ENCODE measurements at places on chromosomes 2 and 18.
A peak's percentile ranks its signal among the peaks of the same experiment; 100 is the strongest.

DNA sequence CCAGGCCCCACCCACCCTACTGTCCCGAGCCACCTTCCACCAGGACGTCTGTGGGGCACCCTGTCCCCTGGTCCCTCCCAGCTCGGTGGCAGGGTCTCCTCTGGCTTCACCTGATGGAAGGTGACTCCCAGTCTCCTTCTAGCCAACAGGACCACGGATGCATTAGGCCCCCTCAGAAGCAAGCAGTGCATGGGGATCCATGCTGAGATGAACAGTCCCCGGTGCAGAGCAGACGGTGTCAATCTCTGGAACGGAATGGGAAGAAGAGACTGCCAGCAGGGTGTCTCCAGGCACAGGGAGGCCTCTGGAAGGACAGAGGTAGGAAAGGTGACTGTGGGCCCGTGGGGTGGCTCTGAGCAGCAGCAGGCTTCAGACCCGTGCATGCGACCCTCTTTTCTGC lies 65.2 kb upstream of the FZD7 start:
- no peak for DNase-seq

- DNase-seq = no peak
These were observed 17.7 kb upstream of the RGPD4 start for GRCh38 chr2:107808959-107809358.

- no peak for DNase-seq
These were observed 196.6 kb upstream of the SOX11 start for GRCh38 chr2:5495586-5495985.

GRCh38 chr2:189305291-189305943 lies 125.9 kb upstream of the COL5A2 start:
- DNase-seq = no peak

DNA sequence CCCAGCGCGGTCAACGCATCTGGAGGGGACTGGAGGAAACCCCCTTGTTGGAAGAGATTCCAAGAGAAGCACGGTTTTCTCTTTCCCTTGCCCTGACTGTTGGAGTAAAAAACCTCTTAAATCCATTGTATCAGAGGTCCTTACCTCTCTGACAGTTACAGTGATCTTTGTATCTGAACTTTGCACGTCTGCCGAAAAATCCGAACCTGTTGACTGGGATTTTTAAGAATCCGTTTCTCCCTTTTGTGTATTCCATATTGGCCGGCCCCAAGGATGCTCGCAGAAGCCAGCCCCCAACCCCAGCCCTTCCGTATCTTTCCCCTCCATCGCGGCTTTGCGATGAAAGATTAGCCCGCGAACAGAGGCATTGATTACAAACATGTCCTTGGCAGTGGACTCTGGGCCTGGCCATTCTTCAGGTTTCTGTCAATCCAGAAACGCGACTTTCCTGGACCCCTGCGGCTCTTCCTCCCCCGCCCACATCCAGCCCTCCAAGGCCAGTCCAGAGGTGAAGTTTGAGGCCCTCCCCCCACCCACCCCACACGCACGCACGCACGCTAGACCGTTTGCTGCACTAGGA lies 4.6 kb upstream of the DLX1 start:
- DNase-seq = peak; percentile 5

DNA sequence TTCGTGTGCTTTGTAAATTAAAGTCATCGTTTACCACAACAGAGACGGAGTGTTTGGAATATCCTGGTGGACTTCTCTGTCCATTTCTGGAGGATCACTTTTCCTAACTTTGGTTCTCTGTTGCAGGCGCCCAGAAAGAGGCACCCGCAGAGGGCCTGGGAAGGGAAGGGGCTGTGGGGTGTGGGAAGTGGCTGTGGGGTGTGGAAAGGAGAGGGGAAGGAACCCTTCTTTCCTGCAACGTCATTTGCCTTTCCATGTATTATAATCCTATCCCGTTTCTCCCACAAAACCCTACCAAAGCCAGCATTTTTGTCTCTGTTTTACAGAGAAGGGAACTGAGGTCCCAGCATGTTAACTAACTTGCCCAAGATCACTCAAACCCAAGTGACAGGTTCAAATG lies 210.0 kb downstream of the KLHL29 start:
- no peak for DNase-seq

- no peak for DNase-seq
These were observed 1321.2 kb downstream of the DPP10 start for GRCh38 chr2:115763601-115764000.

GRCh38 chr2:232073699-232074098 lies 112.2 kb downstream of the DIS3L2 start:
- DNase-seq = no peak

DNA sequence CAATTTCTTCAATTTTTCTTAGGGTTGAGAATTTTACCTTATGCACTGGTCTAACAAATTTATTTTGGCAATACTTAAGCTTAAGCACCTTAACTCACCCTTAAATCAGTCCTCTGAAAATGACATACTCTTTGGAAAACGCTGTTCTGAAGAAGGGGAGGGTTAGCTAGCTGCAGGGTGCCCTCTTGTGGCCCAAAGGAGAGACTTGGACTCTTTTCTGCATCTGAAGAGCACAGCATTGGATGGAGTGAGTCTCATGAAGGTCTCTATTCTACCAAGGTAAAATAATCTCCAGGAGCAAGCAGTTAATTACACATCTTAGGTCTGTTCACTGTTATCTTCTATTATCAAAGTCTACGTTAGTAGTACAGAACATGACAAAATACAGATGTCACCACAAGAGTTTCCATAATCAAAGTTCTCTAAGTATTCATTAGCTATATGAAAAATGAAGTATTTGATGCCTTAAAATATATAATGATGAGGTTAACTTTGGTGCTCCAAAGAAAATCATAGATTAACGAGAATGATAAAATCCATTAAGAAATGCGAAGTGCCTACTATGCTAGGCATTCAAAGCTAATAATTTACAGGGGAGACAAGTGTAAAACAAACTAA lies 24.4 kb downstream of the PUM2 start:
- peak; percentile 49 for DNase-seq

DNA sequence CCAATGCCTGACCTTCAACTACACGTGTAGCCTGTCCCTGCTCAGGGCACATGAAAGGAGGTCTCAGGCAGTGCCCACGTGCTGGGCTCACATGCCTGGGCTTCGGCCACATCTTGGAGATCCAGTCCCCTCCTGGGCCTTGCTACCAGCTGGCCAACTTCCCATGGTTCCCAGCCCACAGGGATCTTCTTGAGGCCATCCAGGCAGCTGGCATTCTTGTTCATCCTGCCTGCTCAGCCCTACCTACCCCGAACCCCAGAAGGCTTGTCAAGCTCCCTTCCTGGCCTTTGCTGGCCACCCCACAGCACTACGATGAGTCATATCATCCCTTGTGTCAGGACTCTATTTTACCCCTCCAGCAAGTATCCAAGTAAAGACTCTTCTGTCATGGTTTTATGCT lies 97.1 kb downstream of the ZBTB7C start:
- no peak for DNase-seq

GRCh38 chr2:191325651-191326365 lies 80.6 kb downstream of the MYO1B start:
- no peak for DNase-seq

DNA sequence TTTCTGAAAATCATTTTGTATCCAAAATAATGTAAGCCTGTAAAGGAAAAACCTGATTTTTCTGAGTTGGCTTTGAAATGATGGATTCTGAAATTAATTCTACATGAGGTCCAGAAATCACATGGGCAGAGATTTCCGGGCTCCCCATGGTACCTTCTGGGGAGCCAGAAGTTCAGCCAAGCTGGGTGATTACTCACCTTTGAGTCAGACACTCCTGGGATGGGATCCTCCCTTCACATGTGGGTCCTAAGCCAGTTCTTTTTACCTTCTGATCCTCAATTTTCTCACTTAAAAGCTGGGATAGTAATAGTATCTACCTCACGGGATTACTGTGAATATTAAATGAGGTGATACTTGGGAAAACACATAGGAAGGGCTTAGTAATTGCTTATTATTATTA lies 179.8 kb upstream of the EPAS1 start:
- no peak for DNase-seq

GRCh38 chr2:236588932-236589592 lies 19.4 kb downstream of the ACKR3 start:
- DNase-seq = no peak

- no peak for DNase-seq
These were observed 100.3 kb upstream of the NEUROD1 start for GRCh38 chr2:181780657-181781056.

DNA sequence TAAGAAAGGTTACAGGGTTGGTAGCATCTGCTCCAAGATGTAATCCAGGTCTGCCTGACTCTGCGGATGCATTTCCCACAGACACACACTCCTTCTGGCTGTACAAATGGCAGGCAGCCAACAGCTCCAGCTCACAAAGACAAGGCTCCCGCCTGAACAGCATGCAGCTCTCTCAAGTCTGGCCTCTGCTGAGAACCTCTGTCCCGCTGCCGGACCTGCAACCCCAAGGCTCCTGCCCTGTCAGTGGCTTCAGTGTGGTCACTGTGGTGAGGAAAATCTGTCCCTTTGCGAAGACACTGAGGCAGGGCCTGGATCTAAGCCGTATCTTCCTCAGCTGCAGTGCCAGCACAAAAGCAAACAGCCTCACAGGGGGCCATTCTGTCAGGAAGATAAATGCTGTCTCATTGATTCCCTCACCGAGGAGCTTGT lies 469.3 kb upstream of the MEX3C start:
- DNase-seq = no peak

- DNase-seq = no peak
These were observed 509.9 kb upstream of the VRK2 start for GRCh38 chr2:57536535-57537231.

- DNase-seq = peak; percentile 54
These were observed at the start of gene SATB2 for GRCh38 chr2:199457147-199458008. TSS of gene SATB2 (minus strand) at chr2:199457939. CDS start at chr2:199456037, 1,902 bp downstream.

DNA sequence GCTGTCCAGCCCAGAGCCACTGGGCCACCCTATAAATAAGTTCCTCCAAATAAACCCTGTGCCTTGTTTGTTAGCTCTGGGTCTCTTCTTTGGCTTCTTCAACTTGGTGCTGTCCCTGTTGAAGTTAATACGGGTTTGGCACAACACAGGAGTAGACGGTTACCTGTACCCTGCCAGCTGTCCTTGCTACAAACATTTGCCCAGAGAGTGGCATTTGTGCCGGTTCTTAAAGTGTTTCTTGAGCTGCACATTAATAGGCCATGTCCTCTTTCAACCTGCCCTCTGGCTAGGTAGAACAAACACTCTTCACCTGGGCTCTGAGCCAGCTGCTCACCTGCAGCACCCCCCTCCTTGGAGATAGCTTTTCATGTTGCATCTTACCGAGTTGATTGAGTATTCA lies 139.2 kb downstream of the NEDD4L start:
- no peak for DNase-seq

- no peak for DNase-seq
These were observed 81.4 kb downstream of the MSH2 start for GRCh38 chr2:47484396-47484795.

- no peak for DNase-seq
These were observed 283.5 kb downstream of the PID1 start for GRCh38 chr2:228987441-228988155.

- no peak for DNase-seq
These were observed 211.4 kb downstream of the EPHA4 start for GRCh38 chr2:221360742-221361141.

GRCh38 chr2:196592331-196592910 lies 47.1 kb upstream of the CCDC150 start:
- peak; percentile 44 for DNase-seq

DNA sequence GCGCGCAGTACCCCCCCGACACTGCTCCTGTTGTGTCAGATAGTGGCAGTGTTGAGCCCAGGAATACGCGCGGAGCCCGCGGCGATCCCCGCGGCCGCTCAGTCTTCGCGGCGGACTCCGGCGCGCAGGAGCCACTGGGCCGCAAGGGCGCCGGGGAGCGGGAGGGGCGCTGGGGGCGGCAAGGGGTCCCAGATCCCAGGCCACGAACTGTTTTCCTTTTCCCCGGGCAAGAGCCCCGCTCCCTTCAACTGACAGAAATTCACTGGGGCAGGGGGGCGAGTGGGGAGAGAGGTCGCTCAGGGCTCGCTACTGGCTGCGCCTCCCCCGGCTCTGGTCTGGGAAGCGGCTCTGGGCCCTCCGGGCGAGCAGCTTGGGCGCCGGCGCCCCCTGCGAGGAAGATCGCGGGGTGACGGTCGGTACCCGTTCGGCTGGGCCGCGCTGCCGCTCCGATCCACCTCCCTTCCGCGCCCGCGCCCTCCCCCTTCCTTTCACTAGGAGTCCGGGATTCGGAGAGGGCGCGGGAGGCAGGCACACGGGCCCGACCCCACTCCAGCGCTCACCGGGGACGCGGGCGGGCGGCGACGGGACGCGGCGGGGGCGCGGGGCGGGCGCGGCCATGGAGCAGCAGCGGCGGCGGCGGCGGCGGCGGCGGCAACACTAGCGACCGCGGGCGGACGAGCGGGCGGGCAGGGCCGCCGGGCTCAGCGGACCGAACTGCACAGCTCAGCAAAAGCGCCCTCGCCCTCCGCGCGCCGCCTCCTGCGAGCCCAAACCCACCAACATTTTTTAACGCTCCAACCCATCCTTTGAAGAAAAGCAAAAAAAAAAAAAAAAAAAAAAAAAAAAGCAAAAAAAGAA lies 1.4 kb upstream of the SETBP1 start:
- peak; percentile 76 for DNase-seq

DNA sequence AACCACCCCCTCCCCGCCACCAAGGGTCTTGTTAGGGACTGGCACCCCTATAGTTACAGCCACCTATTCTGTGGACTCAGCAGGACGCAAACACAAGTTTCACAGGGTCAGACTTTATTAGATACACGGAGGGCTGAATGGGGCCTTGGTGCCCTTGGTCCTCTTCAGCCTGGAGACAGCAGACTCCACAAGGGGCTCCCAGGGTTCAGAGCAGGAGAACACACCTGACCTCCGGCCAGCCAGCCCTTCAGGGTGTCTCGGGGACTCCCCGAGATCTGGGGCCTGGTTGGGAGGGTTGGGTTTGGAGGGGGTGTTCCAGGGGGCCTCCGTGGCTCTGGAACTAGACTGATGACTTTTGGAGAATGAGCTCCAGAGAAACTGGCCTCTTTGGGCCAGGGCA lies 2.3 kb upstream of the PREB start:
- no peak for DNase-seq
